Neural crest cell (in vitro differentiated cells): ENCODE measurements at places on chromosomes 11 and 22.

DNA sequence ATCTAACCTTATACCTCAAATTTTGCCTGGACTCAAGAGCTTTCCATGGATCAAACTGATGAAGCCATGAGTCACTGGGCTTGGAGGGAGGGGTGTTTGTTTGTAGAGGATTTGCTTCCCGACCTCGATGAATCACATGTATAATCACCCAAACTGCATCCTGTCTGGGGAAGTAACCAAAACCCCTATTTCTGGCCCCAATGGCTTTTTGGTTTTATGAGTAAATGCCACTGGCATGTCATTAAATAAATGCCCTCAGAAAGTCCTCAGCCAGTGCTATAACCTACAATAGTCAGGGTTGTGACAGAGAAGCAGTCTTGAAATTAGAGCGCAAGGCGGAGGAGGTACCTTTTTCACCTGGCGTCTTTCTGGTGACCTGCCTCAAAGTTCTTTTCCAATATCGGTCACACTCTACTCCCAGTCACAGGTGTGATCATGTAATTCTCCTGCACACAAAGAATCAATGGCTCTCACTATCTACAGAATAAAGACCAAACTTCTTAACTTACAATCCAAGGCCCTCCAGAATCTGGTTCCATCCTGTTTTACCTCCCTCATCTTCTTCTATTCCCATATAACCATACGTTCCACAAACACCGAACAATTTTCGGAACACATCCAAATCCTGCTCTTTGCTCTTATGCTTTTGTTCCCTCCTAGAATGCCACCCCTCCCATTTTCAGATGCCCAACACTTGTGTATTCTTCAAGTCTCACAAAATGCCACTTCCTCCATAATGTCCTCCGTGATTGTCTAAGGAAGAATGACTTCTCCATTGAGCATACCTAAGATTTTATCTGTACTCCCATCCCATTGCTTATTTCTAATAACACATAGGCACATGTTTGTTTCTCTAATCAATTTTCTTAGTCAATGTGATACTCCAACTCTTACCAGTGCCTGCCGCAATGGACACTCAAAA lies 81.3 kb upstream of the BLID start:
- no peak for DNase-seq

DNA sequence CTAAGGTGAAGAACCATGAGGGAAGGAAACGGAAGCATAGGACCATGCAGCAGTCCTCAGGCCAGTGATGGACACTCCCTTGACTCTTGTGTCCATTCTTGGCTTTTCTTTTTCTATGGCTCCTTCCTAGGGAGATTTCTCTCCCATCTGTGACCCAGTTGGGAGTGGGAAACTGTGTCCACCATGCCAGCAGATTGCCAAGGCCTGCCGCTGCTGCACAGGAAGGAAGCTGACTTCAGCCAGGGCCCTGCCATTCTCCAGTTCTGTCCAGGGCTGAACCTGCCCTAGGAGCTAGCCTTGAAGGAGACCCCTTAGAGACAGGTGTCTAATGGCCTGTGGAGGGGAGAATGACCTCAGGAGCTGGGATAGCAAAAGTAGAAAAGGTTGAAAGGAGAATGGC lies 17.4 kb downstream of the SSH3 start:
- no peak for DNase-seq

DNA sequence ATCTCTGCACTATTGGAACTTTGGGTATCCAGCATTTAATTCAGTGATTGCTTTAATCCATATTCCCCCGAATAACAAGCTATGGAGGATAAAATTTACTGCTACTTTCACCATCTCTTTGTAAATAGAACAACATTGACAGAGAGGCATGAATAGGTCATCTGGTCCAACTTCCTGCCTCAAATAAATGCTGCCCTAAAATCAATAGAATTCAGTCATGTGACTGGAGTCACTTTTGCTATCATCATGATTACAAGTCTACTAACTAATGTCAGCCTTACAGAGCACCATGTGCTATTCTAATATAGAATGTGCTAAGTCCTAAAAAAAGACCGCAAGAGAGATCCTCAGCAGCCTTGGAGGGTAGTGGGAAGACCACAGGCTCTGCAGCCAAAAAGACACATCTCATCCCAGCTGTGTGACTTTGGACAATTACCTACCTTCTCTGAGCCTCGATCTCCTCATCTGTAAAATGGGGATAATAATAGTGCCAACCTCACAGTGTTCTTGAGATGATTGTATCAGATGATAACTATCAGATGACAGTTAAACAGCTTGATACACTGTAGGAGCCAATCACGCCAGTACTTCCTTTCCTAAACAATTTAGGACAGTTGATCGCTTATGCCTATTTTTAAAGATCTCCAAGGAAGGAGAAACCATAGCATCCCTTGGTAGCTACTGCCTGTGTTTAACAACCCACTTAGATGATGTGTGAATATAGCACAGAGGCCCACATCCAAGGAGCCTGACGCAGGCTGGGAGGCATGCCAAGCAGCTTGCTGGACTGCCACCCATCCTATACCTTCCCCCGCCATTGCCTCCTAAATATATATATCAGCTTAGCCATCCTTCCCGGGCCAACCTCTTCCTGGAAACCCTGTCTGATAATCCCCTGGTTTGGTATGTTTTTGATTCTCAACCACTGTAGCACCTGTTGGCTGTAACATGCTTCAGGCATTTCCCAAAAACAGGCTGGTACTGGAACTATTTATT lies 77.3 kb upstream of the PHF21A start:
- no peak for DNase-seq

DNA sequence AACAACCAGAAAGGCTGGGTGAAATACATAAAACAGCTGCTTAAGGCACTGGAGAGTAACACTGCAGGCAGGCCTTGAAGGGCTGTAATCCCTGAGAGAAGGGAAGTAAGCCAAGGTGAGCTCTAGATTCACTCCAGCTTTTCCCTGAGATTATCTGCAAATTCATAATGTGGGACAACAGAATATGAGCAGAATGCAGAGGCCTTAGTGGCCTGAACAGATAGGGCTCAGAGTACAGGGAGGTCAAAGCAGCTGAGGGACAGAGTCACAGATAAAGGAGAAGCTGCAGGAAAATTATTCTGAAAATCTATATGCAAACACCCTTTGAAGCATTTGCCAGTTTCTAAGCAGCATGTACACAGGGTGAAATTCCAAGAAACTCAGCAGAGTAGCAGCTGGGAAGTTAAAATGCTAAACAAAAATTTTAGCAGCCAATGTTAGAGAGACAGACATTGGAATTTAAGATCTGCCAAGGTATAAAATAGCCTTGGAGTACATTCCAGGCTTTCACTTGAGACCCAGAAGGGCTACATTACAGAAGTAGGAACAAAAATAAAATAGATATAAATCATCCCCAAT lies 48.1 kb upstream of the CWF19L2 start:
- no peak for DNase-seq

- DNase-seq: no peak
These were observed 12.3 kb downstream of the NARS2 start for GRCh38 chr11:78562398-78562797.

- no peak for DNase-seq
These were observed 50.3 kb downstream of the CDKN1C start for GRCh38 chr11:2835296-2835695.

- no peak for DNase-seq
These were observed 7.8 kb downstream of the BCR start for GRCh38 chr22:23187871-23188700.

DNA sequence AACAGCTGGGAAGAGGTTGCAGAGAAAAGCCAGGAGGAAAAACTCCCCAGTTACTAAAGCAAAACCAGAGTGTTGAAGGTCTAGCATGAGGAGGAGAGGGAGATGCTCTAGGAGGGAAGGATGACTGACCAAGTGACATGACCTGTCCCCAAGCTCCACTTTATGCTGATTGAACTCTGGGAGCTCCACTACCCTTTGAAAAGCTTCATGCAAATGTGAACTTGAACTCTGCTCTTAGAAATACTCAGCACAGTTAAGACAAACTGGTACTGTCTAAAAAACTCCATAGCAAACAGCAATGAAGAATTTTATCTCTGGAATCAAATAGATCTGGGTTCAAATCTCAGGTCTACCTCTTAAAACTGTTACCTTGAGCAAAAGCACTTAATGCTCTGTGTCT lies 14.5 kb upstream of the POU2AF1 start:
- DNase-seq: no peak

DNA sequence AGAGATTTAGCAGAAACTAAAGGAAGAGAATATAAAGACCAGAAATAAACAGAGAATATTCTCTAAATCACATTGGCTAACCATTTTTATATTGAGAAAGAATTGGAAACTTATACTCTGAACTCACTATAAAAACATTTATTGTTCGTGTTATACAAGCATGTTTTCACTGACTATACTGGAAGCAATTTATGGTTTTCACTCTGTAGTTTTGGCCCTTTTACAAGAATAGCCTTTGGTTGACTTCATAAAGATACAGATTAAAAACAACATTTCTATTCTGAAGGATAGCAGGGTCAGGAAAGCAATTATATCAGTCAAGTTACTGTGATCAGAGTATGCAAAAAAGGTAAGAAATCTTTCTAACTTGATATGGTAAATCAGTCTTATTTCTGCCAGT lies 965.7 kb upstream of the FAT3 start:
- no peak for DNase-seq

DNA sequence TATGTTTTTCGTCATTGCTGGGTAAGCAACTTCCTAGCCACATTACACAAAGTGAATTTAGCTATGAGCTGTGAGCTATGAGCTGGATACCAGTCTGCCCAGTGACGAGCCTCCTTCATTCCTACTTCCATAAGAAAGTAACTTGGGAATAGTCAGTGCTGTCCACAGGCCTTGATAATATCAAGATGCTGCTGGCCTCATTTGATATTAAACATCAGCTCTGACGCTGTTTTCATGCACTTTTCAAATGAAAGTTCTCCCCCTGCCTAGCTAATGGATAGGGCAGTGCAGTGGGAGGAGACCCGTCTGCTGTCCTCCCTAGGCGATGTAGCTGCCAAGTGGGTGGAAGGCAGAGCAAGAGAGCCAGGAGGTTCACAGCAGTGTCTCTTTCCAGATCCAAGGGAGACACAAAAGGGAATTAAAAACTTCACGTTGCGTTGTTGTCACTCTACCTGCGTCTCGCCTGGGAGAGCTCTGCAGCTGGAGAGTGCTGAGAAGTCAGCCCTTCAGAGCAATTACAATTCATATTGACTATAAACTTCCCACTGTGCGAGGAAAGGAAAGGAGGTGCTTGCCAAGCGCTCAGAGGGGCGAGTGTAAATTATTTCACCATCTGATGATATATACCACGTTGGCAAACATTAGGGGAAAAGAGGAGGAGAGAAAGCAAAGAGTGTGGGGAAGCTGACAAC lies 861.4 kb downstream of the NTM start:
- no peak for DNase-seq

DNA sequence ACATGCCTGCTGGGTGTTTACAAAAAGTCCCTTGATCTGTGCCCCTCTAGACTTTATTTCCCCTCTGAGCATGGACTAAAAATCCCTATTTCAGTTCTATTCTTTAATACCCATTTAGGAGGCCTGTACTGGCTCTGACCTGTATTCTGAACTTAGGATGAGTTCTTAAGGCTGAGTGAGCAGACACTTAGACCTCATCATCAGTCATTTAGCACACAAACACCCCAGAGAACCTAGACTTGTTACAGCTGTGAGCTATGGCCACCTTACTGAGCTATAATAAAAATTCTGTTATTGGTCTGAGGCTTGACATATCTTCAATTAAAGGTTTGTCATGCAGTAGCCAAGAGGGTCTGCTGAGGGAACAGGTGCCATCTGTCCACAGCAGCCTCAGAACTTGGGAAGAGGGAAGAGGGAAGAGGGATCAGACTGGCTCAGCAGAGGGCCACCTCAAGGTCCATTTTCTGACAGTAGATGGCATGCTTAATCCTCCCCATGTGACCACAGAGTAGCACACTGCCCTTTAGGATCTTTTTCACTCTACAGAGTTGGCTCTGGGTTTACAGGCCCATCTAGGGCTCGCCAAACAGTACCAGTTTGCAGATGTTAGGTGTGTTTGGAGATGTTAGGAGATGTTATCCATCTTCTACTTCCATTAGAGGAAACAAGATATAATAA lies 30.2 kb upstream of the RRM1 start:
- DNase-seq: no peak

GRCh38 chr11:114162719-114163123 lies 103.2 kb downstream of the ZBTB16 start:
- DNase-seq: no peak

DNA sequence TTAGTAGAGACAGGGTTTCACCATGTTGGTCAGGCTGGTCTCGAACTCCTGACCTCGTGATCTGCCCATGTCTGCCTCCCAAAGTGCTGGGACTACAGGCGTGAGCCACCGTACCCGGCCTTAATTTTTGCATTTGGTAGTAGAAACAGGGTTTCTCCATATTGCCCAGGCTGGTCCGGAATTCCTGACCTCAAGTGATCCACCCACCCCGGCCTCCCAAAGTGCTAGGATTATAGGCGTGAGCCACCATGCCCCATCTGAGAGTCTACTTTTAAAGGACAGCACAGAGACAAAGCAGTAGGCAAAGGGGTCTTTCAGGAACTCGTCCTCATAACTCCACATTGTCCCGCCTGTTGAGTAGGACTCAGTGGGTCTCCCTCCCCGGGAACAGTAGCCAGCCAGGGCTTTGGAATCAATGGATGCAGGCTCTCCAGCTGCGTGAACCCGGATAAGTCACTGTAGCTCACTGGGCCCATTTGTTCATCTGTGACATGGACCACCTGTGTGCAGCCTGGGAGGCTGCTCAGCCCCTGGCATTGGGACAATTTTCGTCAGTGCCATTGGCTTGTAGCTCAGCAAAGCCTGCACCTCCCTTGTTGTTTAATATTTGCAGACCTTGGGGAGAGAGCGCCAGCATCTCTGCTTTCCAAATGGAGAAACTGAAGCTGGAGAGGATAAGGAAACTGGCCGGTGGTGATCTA lies 86.1 kb downstream of the ARHGAP8 start:
- DNase-seq: no peak

GRCh38 chr22:18130018-18130417 lies 19.4 kb downstream of the TUBA8 start:
- DNase-seq: no peak

DNA sequence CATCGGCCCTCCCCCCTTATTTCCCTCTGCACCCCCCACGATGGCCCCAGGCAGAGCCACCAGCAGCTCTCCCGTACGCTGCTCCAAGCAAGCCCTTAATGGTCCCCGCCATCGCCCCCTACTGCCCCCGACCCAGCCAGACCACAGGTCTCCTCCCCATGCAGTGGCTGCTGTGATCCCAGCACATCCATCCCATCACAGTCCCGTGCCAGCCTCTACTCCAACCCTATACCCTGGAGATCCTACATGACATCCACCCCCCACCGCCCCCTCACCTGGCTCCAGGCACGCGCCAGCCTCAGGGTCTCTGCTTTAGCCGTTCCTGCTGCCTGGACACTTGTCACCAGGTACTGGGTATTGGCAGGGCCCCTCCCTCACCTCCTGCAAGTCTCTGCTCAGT lies 85.8 kb upstream of the RTL6 start:
- no peak for DNase-seq

DNA sequence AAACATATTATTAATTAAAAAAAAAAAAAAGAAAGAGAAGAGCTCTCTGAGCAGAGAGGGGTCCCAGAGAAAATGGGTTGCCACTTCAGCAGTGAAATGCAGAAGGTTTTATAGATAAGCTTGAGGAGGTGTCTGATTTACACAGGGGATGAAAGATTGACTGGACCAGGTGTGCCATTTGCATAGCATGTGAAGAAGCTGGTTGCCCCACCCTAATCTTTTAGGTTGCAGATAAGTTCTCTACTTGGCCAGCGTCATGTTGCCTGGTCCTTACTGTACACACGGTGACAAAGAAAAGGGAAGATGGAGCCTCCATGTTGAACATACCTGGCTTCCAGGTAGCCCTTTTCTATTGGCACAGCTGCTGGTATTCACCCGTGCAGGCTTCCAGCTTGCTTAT lies 41.4 kb downstream of the MS4A2 start:
- no peak for DNase-seq

GRCh38 chr11:102251423-102251822 lies 65.9 kb upstream of the BIRC3 start:
- DNase-seq: no peak
